ENCODE measurements at places on chromosomes 1 and 21.

- no peak for DNase-seq
These were observed 19.1 kb downstream of the TMEM51 start for GRCh38 chr1:15172405-15173259.

DNA sequence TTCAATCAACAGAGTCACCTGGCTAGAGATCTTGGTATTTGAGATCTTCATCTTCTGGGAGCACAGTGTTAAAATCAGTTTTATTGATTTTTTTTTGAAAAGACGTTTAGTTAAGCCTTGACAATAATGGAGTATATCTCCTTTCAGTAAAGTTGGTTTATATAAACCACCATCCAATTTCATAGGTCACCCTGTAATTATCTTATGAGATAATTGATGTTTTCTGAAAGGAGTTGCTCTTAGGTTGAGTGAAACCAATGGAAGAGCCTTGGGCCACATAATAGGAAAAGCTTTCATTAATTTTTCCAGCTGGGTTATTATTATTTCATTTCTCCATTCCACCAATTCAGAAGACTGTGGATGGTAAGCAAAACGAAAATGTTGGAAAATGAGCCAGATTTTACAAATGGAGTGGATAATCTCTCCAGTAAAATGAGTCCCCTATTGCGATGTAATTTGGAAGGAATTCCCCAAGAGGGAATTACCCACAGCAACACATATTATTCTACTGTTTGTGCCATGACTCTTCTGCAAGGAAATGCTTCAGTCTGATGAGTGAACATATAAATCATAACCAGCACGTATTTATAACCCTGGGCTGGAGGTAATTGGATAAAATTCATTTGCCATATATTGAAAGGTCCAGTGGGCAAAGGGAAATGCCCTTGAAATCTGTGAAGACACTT lies 46.2 kb upstream of the TINAGL1 start:
- DNase-seq, result no peak

GRCh38 chr1:20344738-20345137 lies 54.1 kb downstream of the VWA5B1 start:
- no peak for DNase-seq

DNA sequence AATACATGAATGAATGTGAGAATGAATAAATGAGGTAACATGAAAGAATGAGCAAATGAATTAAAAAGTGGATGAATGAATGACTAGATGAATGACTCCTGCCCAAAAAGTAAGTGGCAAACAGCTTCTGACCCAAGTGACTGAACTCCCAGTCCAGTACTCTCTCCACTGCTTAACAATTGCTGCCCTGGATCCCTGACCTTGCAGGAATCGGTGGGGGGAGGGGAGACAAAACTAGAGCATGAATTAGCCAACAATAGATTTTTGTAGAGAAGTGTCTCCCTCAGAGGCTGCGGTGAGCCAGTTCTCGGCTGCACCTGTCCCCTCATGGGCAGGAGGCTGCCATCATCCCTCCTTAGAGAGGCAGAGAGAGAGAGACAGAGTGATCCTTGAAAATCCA lies 5.9 kb upstream of the GRIK3 start:
- DNase-seq, result no peak

DNA sequence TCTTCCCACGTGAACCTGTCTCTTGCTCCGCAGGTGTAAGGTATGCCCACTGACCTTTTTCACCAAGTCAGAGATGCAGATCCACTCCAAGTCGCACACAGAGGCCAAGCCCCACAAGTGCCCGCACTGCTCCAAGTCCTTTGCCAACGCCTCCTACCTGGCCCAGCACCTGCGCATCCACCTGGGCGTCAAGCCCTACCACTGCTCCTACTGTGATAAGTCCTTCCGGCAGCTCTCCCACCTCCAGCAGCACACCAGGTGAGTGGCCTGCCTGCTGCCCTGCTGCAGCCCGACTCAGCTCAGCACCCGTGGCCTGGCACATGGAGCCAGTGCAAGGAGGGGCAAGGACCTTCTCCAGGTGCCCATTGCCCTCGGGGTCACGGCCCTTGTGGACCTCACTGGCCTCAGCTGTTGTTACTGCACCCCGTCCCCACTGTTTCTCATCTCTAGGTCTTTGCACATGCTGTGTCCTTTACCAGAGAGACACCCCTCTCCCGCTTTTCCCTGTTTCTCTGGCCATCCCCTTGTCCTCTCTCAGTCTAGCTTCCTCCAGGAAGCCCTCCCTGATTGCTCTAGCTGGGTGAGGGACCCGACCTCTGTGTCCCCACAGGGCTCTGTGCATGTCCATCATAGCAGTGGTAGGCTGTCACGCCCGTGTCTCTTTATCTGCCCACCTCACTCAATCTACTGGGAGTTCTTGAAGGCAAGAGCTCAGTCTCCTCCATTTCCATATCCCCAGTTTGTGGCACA lies 25.4 kb downstream of the ZNF362 start:
- no peak for DNase-seq

- DNase-seq, result no peak
These were observed 37.6 kb upstream of the CLIC4 start for GRCh38 chr1:24707687-24708086.

All from NAMALWA (cell line).